NCI-H187 treated with DMSO at 0.1 percent for 48 hours (cell line): ENCODE measurements at places on chromosomes 3 and 15.

DNA sequence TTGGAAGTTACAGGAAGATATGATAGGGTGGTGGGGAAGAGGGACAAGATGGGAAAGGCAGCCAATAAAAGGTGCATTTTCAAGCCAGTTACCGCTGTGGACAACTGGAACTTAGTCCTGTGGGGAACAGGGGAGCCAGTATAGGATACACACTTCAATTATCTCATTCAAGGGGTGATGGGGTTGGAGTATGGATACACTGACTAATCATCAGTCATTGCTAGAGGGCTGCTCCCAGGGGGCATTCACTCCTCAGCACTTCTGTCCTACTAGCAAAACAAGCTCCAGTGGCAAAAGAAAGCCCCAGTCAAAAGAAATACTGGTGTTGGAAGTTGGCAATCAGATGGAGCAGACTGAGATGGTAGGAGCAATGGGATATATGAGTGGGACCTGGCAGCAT, 183.4 kb upstream of the GADL1 start:
- DNase-seq = no peak

- no peak for DNase-seq
Measured at GRCh38 chr3:152198665-152199064, 70.1 kb upstream of the MBNL1 start.

- no peak for DNase-seq
Measured at GRCh38 chr15:69656271-69657030, 203.8 kb downstream of the RPLP1 start.

GRCh38 chr15:89321521-89322410, 12.9 kb downstream of the POLG start:
- no peak for DNase-seq

GRCh38 chr3:40620151-40620550, 95.4 kb downstream of the ZNF621 start:
- no peak for DNase-seq

GRCh38 chr3:133455281-133455680, 55.4 kb downstream of the BFSP2 start:
- no peak for DNase-seq

GRCh38 chr3:21705769-21706168, 45.2 kb downstream of the ZNF385D start:
- DNase-seq = no peak

- DNase-seq = no peak
Measured at GRCh38 chr3:17166369-17166768, 281.6 kb downstream of the PLCL2 start.

DNA sequence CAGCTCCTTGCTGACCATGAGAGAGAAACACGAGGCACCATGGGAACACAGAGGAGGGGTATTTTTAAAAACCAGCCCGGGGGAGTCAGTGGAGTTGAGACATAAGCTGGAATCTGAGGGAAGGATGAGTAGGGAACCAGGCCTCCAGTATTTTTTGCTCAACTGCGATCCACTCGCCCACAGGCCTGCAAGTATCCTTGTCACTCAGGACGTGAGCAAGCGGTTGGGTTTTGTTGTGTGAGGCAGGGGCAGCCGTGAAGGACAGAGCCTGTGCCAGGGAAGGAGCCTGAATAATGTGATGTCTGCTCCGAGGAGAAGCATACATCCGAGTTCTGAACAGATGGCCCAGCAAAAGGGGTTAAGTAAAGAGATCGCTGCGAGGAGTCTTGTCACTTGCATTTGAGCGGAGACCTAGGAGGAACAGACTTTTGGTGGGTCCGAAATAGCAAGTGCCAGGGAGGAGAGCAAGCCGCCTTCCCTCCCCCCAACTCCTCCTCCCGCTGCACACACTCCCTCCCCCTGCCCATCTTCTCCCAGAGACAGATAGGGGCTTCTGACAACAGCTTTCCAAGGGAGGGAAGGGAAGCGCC, 20.4 kb upstream of the NTRK3 start:
- no peak for DNase-seq

GRCh38 chr3:134068429-134068828, 38.7 kb upstream of the SLCO2A1 start:
- no peak for DNase-seq

DNA sequence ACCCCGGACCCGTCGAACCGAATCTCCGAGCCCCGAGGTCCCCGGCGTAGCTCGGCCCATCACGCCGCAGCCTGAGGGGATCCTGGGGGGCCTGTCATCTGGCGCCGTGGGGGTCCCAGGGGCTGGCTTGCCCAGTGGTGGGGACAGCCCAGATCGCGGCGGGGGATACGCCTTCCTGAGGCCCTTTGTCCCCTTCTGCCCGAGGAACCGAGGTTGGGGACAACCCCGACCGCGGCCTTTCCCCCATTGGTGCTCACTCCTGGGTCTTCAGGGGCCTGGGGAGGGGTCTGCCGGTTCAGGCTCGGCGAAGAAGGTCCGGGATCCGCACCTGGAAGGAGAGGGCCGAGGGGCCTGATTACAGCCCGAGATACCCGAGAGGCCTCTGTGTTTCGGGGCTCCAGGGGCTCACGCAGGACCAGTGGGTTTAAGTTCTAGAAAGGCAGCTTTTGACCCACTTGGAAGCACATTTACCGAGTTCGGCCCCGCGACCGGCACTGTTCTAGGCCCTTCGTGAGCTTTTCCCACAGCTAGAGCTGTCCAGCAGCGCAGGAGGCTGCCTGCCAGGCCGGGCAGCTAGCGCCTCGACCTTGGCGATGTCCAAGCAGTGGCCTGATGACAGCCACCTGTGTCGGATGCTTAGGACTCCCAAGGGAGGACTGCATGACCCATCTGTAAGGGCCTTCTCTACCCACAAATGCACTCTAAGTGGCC, 504 bp downstream of the ABHD2 start:
- DNase-seq = no peak

DNA sequence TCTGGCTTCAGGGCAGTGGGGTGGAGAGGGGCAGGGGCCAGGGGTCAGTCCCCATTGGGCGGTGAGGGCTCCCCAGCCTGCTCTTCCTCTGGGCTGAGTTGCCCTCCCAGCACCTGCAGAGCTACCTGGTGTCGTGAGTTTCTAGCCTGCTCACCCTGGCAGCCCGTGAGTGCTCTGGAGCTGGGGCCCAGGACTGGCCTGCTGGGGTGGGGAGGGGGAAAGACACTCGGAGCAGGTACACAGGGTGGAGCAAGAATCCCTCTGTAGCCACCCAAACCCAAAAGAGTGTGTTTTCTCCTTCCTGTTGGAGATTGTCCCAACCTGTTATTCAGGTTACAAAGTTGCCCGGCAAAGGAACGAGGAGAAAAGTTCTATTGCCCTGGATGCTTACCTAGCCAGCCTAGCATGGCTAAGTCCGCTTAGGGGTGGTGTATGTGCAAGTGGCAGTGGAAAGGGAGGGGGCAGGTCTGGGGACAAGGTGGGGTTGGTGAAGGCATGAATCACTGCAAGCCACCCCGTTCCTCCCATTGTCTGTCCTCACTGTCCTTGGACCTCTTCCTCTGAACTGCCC, 8.9 kb downstream of the FAM3D start:
- DNase-seq = no peak
